Natural killer cell treated with Interleukin-12 subunit alpha and Interleukin-12 subunit beta and Interleukin-15 and Interleukin-18, amount 100 ng/mL, for 72 hours (primary cell): ENCODE measurements at places on chromosomes 12 and 14. TPM values are rescaled to one million over a fixed set of nuclear protein-coding genes. Genes with fewer than 3 reads are reported as not detected.
A peak's percentile ranks its signal among the peaks of the same experiment; 100 is the strongest.

The CD69 gene
- 55.6 TPM for total RNA-seq

DNA sequence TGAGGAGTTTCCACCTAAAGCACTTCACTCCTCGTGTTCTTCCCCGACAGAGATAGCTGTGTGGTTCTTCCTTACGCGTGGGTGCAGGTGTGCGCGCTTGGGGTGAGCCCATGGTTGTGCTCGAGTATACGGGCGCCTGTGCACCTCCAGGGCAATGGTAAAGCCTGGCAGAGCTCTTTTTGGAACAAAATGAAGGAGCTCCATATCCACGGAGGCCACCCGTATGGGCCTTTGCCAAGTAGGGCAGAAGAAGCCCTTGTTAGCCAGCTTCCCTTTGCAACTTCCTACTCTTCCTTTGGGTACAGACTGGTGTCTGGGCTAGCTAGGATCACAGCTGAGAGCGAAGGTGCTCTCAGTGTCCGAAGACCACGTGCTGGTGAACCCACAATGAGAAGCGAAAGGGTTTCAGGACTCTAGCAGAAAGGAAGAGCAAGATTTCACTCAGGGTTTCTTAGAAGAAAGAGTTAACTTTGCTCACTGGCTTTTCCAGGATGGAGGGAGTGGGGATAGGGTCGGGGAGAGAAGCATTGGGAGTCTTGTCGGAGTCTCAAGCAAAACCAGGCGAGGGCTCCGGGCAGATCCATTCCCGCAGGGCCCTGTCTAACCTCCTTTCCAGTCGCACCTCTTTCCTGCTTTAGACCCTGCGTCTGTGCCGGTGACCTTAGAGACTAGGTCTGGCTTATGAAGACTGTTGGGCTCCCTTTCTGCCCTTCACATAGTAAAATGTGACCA, 960 bp upstream of the LRFN5 start:
- no peak for DNase-seq

GRCh38 chr12:132669166-132669879, 17.8 kb downstream of the POLE start:
- DNase-seq, result peak; percentile 2

- no peak for DNase-seq
These were observed 3.8 kb downstream of the DGKA start for GRCh38 chr12:55934773-55935172.

DNA sequence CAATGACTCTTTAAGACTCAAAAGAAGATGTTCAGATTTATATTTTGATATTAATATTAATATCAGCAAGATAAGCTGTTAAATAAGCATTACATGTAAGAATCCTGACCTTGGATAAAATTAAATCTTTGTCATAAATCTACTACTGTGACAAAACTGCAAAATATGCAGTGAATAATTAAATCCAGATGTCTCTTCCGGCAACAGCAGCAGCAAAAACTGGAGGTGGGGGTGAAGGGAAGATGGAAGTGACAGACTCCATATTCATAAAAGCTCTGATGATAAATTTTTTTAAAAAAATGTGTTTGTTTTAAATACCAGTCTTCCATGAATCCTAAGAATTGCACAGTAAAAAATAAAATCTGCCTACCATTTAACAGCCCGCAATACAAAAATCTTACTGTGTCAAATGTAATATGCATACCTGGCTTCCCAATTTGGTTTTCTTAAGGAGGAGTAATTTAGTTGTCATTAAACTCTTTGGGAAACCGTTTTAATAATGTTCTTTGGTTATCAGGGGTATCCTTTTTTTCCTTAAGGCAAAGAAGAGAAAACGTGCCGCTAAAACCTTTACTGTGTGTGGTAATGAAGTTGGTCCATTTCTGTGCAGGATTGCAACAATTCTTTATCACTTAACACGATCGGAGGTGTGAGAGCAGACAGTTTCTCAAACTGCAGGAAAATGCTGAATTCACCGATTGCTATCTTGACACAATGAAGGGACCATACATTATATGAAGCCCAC, 478.2 kb downstream of the DIO2 start:
- no peak for DNase-seq

DNA sequence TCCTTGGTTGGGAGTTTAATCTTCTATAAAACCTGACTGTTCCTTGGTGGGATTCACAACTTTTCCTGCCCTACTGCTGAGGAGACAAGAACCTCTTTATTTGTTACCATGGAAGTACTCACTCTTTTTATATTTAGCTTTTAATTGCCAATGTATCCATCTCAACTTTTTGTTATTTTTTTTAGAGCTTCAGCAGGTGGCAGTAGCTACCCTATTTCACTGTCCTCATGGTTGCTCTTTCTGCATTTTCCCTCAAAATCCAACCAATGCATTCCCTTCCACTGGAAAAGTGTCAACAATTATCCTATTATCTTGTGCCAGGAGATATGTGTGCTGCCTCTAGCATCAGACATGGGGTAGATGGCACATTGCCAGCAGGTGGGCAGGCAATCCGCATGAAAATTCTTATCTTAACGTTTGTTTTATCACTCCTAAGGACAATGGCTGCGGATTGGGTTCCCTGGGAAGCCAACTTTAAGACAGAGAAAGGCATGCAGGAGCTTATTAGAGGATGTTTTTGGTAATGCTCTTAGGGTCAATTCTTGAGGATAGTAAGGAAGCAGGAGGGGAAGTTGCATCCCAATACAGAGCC, 406.4 kb downstream of the SNAPC1 start:
- DNase-seq, result no peak

DNA sequence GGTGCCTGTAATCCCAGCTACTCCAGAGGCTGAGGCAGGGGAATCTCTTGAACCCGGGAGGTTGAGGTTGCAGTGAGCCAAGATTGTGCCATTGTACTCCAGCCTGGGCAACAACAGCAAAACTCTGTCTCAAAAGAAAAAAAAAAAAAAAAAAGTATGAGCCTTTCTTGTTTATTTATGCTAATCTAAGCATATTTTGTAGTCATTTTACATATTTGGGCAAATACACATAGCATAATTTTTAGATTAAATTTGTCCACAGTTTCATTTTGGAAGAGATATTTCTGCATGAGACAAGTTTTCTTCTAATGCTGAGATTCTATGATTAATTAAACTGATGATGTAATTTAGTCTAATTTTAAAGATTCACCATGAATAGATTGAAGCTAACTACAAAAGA, 494.4 kb downstream of the TMTC2 start:
- DNase-seq, result no peak

DNA sequence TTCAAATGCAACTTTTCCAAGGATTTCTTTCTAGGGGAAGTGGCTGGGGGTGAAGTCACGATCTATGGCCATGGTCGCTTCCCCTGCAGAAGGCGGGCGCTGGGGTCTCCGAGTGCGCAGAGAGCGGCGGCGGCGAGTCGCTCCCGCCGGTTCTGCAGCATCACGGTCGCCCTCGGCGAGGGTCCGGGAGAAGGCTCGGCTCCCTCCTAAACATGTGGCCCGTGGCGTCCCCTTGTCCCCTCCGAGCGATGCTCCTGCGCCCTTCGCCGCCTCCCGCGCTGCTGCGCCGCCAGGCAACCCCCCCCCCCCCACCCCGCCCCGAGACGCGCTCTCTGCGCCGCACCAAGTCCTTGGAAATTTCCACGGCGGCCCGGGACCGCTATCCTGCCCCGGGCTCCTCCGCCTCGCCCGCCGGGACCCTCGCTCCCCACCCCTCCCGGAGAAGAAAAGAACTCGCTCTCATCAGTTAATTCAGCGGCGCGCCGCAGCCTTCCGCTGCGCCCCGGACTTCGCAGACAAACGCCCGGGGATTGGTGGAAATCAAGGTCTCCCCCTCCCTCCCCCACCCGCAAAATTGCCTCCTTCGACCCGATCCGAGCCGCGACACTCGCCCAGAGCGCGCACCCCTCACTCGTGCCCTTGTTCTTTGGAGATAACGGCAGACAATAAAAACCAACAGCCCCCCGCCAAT, at the start of gene ST8SIA1:
ST8SIA1 (minus strand) TSS at position 298 of the 691 bp plus-strand sequence. CDS start 475 bp downstream, outside the sequence.
- DNase-seq, result no peak

DNA sequence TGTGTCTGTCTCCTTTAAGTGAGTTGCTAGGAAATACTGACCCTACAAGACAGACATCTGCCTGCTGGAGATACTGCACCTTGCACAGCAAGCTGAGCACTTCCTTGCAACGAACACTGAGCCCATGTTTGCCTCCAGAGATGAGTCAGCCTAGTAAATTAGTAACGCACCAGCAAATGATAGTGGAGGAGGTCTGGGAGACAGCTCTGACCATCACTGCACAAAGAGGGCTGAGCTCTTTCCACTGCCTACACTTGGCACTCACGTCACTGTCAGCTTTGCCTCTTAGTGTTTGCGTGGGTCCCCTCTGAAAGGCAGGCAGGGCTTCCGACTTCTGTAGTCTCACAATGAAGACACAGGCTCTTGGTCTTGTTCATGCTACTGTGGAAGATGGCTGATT, 109.0 kb downstream of the APAF1 start:
- no peak for DNase-seq

The OR6C2 gene
- total RNA-seq, result not detected

DNA sequence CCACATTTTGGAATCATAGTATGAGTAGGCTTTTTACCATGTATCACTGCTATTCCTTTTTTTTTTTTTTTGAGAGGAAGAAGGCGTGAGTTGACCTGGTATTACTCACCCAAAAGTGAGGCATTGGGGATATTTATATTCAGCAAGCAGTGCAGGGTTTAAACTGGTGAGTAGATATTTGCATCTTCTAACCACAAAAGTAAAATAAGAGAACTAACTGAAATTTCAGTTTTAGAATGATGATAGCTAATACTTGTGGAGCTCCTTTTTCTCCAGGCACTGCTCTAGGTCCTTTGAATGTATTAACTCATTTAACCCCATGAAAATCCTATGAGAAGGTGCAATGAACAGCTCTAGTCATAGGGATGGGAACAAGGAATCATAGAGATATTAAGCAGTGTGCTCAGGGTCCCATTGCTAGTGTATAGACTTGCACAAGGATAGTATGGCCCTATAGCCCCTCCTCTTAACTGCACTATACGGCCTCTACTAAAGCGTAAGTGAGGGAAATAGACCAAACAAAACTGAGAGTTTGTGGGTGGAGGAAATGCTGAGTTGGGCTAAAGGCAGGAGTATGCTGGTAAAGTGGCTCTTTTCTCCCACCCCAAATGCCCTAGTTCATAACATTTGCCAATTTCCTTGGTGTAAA, 104.3 kb upstream of the MAX start:
- no peak for DNase-seq

- DNase-seq, result no peak
These were observed 222.3 kb downstream of the RAD51B start for GRCh38 chr14:68041876-68042354.

The MANSC1 gene
- total RNA-seq, result 1.1 TPM

The DBX2 gene
- not detected for total RNA-seq

- DNase-seq, result no peak
These were observed 28.5 kb upstream of the CNTN1 start for GRCh38 chr12:40663781-40664180.

The KCNH5 gene
- not detected for total RNA-seq

GRCh38 chr14:59187802-59188460, 536 bp upstream of the DAAM1 start:
- no peak for DNase-seq

DNA sequence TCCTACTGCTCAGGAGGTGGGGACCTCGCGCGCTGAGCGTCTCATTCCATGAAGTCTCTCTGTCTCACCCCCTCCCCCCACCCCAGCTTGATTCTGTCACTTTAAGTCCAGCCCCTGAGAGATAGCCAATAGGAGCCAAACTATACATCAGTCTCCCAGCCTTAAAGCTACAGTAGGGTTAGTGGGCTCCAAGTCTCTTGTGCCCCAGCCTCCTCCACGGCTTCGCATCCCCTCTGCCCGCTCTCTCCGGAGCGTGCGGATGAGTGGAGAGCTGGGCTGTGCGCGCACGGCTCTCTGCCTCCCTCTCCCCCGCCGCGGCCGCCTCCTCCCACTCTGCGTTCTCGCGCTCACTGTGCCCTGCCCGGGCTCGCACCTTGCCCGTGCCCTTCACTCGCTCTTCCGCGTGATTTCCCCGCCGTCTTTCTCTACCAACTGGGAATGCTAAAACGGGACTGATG, at the start of gene ESRRB:
ESRRB (plus strand) TSS at position 191 of the 458 bp plus-strand sequence; CDS start at position 456, 265 bp downstream.
- DNase-seq, result no peak

- DNase-seq, result no peak
These were observed 121.4 kb downstream of the AACS start for GRCh38 chr12:125186471-125187147.

The PRH2 gene
- not detected for total RNA-seq

DNA sequence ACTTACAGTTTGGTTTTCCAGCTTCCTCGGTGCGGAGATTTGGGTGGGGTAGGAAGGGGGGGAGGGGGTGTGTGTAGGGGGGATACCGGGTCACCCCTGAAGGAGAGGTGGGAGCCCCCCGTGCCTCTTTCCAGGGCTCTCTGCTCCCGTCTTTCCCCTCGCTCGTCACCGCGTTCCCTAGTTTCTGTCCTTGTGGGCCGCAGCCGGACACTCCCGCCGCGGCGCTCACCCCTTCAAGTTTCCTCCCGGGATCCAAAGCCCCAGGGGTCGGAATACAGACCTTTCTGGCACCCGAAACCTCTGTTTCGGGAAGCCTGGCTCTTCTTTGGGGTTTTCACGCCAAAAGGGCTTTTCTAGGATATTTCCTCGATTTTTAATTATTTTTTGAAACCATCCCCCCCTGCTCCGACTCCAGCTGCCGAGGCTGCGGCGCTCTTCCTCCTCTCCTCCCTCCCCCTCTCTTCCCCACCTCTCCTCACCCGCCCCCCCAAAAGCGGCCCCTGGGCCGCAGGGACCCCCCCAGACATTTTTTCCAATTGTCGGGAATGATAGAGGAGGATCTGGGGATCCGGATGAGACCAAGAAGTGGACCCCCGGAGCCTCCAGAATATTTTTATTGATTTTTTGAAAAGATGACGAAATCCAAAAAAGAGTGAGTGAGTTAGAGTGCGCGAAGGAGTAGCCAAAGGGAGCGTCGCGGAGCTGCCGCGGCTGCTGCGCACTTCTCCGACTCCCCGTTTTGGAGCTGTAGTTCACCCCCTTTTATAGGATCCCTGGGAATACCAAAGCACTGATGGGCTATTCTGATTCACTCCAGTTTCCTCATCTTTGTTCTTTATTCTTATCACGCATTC, 1.7 kb downstream of the CCND2 start:
- no peak for DNase-seq

The CSRNP2 gene
- total RNA-seq, result 32.7 TPM

GRCh38 chr14:106120101-106120500, 593.7 kb downstream of the TMEM121 start:
- no peak for DNase-seq
